MV-4-11 (cell line): ENCODE measurements at places on chromosomes 12 and 14.

- DNase-seq: no peak
Observed at GRCh38 chr12:9796346-9796745, 30.9 kb upstream of the KLRF1 start.

- no peak for DNase-seq
Observed at GRCh38 chr14:103569408-103569807, 6.6 kb downstream of the COA8 start.

GRCh38 chr14:31894351-31894750, 182.8 kb upstream of the ARHGAP5 start:
- DNase-seq: no peak

- DNase-seq: no peak
Observed at GRCh38 chr12:132516095-132517012, 26.4 kb downstream of the FBRSL1 start.

DNA sequence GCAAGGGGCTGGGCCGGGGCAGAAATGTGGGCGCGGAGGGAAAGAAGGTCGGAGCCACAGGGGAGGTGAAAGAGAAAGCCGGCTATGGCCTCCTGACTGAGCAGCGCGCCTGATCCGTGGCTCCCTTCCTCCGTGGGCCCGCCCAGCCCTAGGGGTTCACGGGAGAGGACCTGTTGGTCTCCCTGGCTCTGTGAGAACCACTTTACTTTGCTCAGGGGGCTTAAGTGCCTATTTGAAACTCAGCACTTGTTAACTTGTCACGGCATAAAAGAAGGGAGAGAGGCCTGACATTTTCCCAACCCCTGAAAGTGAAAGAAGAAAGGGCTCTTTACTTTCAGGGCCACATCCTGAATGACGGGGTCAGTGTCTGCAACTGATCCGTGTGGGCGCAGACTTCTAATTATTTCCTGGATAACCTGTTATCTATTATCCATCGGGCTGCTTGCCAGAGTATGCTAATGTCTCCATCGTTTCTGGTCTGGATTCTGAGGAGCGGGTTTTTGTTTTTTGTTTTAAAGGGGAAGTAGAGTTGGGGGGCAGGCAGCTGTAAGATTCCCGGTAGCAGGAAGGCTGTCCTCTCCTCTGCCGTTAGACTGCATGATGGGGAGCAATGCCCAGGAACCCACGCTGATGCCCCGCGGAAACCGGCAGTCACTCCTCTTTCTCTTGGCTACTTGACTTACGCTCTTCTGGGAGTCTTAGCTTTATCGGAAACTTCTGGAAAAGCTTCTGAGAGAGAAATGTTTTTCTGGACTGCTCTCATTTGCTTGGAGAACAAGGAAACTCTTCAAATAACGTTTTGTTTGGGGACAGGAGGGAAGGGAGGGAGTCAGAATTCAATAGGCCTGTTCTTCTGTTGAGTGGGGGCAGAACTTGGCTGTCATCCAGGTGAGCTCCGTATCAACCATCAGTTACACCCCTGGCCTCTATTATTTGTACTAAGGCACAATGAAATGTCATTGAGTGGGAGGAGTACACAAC, 127.7 kb upstream of the MAX start:
- no peak for DNase-seq
